NCI-H187 (cell line): ENCODE measurements at places on chromosomes 3 and 15.

GRCh38 chr3:134228035-134228434 is 22.6 kb downstream of the RYK start:
- DNase-seq = no peak

GRCh38 chr3:48543271-48543866 is 13.2 kb downstream of the PFKFB4 start:
- no peak for DNase-seq

- no peak for DNase-seq
Measured at GRCh38 chr3:30628901-30629590, 22.6 kb downstream of the TGFBR2 start.

- DNase-seq = no peak
Measured at GRCh38 chr3:42668793-42669217, 15.3 kb downstream of the ZBTB47 start.

GRCh38 chr3:187104342-187104741 is 35.0 kb downstream of the RPL39L start:
- no peak for DNase-seq

DNA sequence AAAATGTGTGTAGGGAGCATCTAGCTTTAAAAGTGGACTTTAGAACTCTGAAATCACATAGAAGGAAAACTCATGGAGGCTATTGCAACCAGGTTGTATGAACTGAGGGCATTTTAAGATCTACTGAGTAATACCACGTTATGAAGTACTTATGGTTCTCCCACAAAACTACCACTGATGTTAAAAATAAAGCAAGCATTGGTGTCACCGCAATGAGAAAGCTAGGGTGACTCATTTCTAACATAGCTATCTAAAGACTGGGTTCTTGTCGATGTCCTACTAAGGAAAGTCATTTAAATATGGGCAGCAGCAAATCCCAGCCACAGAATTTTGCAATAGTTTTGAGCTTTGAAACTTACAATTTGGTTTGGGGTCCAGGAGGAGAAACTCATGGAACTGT is 584.8 kb downstream of the DIPK2A start:
- no peak for DNase-seq

GRCh38 chr15:43253431-43254403 is 13.0 kb downstream of the TGM5 start:
- DNase-seq = no peak

- DNase-seq = no peak
Measured at GRCh38 chr15:76994971-76995945, at the start of gene PSTPIP1. PSTPIP1 (plus strand) TSS chr15:76995126; CDS start chr15:76995574, 448 bp downstream.

GRCh38 chr15:40244961-40245523 is 6.2 kb downstream of the PAK6 start:
- no peak for DNase-seq

DNA sequence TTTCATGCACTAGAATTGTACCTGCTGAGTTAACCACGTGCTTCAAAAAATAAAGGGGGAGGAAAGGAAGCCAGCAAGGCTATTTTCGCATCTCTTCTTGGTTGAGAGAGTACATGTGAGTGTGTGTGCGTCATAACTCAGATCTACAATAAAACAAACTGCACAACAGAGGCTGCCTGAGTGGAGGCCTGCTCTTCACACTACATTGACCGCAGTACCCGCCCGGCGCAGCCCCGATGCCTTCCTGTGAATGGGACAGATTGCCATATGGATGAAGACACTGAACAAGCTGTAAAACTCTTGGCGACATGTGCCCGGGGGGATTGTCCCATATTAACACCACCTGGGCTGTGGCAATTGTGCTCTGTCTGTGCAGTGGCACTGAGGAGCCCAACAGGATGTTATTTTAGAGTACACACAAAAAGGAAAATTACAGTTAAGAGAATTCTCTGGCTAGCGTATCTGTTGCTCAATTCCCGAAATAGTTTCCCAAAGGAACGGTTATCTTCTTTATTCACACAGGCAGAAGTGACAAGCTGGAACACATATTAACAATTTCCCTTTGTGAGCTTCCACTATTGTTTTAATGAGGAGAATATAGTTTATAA is 551.5 kb downstream of the FOXP1 start:
- DNase-seq = no peak

- DNase-seq = no peak
Measured at GRCh38 chr3:10334459-10334858, 13.5 kb upstream of the SEC13 start.

DNA sequence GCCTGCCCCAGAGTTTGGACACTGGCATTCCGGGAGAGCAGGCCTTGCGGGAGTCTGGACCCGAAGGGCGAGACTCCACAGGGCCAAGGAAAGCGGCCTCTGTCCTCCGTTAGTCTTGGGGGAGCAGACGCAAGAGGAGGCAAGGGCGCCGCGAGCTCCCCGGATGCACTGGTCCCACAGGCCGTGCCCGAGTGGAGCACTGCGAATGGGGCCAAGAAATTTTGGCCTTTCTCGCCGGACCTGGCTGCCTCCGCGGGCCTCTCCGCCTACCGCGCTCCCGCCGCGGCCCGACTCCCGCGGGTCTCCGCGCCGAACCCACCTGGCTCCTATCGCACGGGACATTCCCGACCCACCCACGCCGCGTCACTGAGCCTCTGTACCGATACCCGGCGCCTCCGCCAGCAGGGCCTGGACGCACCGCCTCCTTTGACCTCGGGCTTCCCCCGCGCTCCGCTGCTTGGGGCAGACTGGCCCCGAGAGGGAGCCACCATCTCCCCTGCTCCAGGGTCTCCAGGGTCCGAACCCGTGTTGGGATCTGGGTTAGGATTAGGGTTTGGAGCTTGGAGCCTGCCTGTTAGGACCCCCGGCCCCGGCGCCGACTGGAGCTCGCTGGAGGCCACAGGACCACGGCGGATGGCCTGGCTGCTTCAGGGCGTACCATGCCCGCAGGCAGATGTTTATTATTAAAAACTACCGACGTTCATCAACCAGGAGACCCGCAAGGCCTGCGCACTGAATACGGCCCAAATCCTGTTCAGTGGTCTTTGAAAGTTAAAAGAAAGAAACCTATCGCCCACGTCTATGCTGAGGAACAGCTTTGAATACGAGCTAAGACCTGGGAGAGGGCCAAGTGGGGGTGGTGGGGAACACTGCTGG is 11.7 kb downstream of the SHOX2 start:
- DNase-seq = no peak

GRCh38 chr15:63166219-63166618 is 8.9 kb upstream of the RPS27L start:
- no peak for DNase-seq

DNA sequence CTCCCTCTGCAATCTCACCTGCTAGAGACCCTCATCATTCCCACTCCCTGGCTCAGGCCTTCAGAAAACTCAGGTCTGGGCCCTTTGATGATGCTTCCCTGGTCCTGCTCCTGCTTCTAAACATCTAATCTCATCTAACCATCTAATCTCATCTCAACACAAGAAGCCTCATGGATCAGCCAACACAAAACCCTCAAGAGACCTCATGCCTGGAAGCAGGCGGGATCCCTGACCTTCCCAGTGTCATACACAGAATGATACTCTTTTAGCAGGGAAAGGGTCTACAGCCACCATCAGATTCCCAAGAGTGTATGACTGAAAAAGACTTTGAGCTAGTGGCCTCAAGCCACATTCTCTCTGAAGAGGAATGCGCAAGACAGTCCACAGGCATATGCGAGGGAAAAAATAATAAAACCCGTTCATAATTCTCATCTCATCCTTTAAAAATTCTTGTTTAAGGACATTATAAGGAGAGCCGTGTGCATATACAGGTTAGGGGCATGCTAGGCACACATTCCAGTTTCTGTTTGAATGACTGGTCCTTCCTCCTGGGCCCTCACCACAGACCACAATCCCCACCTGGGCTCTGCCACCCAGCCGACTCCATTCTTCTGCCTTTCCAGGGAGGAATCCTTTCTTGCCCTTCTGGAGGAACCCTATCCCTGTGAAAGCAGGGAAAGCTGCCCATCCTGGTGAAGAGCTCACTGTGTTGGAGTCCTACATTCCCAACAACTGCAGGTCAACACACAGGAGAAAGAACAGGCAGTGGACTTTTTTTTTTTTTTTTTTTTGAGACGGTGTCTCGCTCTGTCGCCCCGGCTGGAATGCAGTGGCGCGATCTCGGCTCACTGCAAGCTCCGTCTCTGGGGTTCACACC is 2.2 kb downstream of the ZXDC start:
- DNase-seq = no peak

GRCh38 chr3:18366258-18366657 is 58.9 kb downstream of the SATB1 start:
- no peak for DNase-seq

- no peak for DNase-seq
Measured at GRCh38 chr3:114794894-114795630, 352.0 kb downstream of the ZBTB20 start.

DNA sequence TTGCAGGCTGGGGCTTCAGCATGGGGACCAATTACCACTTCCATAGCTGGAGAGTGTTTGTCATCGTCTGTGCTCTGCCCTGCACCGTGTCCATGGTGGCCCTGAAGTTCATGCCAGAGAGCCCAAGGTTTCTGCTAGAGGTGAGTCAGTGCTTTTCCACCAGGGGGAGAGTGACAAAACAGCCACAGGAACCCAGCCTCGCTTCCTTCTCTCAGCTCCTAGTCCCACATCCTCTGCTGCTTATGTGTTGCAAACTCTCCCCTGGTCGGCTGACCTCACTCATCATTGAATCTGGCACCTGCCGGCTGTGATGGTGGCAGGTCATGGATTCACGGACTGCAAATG is 158.3 kb downstream of the SV2B start:
- no peak for DNase-seq

DNA sequence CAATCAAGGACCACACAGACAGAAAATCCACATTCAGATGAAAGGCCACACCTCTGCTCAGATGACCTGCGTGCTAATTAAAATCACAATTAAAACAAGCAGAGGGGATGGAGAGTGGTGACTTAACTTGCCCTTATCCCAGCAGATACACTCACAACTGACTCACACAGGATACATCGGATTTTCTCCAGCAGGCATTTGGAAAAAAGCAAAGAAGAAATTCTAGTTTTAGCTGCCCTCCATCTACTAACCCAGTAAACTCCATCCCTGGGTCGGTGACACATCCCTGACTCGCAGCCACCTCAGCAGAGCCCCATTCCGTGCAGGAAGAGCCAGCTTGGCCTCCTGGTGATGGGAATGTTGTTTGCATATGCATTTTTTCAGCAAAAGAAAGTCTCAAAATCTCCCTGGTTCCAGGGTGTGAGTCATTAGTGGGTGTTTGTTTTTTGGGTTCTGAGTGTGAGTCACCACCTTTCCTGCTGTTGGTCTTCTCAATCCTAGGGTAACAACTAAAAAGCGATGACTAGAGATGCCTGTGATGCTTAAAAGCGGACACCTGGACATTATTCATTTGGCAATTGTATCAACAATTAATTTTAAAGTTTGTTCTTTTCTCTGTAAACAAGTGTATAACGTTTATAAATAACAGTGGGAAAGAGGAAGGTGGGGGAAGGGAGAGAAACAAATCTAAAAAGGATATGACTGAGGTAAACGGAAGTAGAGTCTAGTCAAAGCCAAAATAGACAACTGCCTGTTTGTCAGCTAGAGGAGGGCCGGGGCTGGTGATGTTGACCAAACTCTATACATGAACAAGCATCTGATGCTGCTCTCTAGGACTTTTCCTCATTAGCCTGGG is 49.8 kb upstream of the SLC4A7 start:
- no peak for DNase-seq

GRCh38 chr3:108564564-108564963 is 24.7 kb downstream of the CIP2A start:
- no peak for DNase-seq

- peak; percentile 33 for DNase-seq
Measured at GRCh38 chr3:187744169-187745151, 808 bp downstream of the BCL6 start.

- DNase-seq = no peak
Measured at GRCh38 chr15:71136793-71137518, 21.7 kb downstream of the THSD4 start.

DNA sequence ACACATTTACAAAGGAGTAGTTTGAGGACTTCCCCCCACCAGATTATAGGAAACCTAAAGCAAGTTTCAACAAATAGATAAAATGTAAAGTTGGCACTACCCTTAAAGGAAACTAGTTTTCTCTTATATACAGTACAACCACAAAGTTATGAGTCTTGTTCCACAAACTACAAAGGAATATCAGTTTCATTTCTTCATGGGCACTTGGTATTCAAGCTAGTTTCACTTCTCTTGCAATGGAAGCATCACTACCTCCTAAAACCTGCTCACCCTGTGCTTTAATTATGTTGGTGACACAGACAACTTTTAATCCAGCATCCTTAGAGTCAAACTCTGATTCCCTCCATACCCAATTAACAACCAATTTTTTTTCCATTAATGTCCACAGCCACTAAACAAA is 707.0 kb downstream of the ROBO2 start:
- no peak for DNase-seq

GRCh38 chr3:172061724-172062184 is 22.4 kb downstream of the FNDC3B start:
- no peak for DNase-seq

DNA sequence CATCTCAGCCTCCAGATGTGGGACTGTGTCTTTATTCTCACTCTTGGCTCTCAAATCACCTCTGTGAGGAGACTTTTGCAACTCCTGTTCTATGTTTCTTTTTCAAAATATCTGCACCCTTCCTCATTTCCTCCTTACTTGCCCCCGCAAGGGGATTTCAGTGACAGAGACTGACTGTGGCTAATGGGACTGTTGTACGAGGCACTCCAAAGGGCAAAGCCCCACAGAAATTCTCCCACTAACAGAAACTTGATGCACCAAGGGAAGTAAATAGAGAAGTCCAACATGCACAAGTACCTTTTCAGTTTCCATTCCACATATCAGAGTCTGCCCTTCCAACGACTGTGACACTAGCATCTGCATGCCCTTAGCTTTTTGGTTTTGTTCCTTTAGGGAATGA is 69.7 kb downstream of the LRRK1 start:
- no peak for DNase-seq

- DNase-seq = no peak
Measured at GRCh38 chr3:150412561-150413231, 4.6 kb downstream of the TSC22D2 start.

DNA sequence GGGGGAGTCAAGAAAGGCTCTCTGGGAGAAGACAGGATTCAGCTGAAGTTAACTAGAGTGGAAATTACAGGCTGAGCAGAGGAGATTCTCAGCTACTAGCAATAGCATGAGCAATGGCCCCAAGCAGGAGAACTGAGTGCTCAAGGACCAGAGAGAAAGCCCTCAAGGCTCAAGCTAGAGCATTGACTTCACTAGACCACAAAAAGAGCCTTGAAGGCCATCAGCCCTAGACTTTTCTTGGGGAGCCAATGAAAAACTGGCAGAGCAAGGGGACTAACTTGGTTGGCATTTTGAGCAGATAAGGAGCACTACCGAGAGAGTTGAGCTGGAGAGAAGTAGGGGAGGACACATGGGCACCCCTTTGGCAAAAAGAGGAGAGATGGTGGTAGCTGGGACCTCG is 277.6 kb downstream of the FEZF2 start:
- DNase-seq = no peak

- DNase-seq = no peak
Measured at GRCh38 chr3:17111586-17111985, 226.8 kb downstream of the PLCL2 start.

GRCh38 chr3:112372396-112372795 is 39.4 kb downstream of the CD200 start:
- no peak for DNase-seq
